Fibroblast of skin of right biceps (primary cell): ENCODE measurements at places on chromosomes 7 and 10.

GRCh38 chr10:48608279-48608681, 3.4 kb upstream of the ARHGAP22 start:
- no peak for DNase-seq

DNA sequence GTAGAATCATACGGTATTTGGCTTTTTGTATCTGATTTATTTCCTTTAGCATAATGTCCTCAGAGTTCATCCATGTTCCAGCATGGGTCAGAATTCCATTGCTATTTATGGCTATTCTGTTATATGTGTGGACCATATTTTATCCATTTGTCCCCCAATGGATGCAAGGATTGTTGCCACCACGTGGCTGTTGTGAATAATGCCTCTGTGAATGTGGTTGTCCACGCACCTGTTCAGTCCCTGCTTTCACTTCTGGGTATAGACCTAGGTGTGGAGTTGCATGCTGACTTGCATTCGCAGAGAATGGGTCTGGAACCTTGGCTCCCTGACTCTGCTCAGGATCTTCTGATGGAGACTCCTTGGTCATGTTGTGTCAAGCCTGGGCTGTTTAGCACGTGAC, 199.9 kb downstream of the CAMK1D start:
- no peak for DNase-seq

DNA sequence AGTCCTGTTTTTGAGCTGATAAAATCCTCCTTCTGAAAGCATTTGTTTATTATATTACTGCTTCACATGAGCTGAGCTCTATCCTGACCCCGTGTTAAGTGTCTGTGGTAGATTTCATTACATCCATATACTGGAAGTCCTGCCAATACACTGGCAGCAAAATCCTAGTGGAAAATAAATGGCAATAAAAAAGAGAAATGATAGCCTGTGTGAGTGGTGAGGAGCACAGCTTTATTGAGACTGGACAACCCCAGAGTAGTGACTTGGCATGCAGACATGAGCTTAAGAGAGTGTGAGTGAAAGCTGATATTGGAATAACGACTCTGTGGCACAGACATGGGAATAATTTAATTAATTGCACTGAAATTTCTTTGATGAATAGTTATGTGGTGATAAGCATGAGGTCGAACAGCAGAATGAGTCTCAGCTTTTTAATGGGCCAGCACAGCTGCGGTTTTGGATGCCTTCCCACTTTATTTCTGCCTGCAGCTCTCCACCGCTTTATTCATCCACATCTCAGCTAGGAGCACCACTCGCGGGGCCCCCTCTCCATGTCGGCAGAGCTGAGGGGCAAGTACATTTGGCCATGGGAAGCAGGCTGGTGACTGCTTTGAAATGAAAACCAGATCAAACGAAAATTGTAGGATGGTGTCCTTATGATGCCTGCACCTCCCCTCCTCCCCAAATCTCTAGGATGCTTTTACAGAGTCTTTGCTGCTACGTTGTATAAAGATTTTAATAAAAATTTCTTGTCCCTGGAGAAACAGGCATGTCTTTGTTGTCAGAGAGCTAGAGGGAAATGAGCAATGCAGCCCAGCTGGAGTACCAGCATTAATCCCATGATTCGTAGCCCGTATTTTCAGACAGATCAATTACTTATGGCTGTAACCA, 494.3 kb downstream of the AUTS2 start:
- DNase-seq: peak; percentile 94

DNA sequence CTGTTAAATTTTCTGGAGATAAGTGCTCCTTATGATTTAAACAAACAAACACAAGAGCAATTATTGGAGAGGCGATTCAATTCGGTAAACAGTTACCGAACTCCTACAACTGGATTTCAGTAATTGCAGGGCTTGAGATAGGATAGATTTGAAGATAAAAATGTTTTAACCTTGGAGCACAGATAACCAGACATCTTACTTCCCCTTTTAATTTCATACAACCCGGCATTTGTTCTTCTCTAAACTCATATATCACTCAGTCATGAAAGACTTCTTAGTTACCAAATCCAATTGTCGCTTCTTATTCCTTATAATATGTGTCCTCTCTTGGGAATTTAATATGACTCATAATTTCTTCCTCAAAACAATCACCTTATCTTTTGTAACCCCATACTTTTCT, 235.9 kb upstream of the CSTF2T start:
- DNase-seq: no peak
